Activated CD4-positive, CD25-positive, alpha-beta regulatory T cell treated with anti-CD3 and anti-CD28 coated beads, Interleukin-2, amount 50 U/mL, for 72 hours (primary cell): ENCODE measurements at places on chromosomes 5 and 9.

DNA sequence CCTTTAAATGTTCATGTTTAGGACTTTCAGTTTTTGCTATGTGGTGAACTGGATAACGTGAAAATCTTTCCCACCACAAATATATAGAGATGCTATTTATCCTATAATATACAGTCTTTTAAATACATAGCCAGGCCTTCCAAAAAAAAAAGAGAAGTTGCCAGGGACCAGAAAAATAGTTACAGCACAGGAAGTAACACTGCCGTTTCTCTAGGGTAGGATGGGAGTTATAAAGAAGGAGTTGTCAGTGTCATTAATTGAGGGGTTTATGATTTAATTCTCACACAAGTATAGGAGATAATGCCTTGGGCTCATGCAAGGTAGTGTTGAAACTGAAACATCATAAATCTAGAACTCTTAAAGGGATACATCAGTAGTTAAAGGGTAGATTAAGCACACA, 83.9 kb downstream of the LRRC70 start:
- no peak for DNase-seq

DNA sequence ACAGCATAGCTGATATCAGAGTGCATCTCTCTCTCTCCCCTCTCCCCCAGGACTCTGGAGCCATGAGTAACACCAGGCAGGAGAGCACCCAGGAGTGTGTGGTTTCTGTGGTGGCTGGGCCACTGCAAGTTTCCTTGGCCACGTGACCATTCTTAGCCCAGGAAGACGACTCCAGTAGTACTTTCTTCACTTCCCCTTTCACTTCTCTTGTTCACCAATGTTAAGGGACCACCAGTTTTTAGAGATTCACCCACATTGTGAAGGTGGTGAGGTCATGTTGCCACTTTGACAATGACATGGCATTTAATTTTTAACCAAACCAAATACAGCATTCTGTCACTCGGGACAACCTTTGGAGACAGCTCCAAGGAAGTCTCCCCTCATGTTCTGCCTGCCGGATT, 17.9 kb upstream of the DAPK1 start:
- no peak for DNase-seq

DNA sequence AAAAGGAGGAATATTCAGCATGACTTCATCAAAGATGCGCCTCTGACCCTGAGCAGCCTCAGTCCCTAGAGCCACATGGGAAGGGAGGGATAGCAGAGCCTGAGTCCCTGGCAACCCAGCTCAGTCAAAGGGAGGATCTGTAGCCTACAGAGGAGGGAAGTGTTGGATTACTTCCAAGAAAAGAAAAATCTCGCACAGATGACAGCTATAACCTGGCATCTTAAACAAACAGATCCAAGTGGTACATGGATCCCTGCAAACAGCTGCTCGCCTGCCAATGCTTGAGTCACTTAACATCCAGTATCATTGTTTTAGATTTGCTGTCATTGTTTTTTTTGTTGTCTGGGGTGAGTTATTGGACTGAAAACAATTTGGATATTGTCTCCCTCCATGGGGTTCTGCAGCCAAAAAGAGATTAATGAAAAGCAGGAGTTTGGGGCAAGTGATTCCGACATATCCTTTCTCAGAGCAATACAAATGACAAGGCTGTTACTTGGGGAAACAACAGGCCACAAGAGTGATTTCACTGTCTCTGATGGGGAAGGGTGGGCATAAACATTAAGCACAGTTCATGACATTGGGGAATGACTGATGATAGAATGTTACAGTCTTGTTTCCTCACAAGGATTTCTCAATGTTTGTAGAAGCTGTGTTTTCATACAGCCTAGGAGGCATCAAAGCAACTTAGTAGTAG, 153.5 kb upstream of the KIF2A start:
- no peak for DNase-seq

DNA sequence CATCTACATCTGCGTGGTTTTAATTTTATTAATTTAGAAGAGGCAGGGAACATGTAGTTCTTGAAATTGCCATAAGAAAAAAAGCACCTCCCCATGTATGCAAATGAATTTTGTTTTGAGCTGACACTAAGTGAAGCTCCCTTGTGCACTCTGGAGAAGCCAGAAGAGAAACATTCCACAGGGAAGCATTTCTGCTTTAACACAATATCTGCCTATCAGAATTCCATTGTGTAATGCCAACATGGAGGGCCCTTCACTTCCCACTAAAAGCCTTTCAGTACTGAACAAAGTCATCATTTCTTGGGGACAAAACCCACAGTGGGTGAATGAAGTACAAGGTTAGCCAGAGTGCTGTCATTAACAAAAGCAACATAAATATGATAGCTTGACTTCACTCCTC, 59.7 kb downstream of the PRELID2 start:
- no peak for DNase-seq

- DNase-seq = no peak
Measured at GRCh38 chr5:32471784-32472183, 27.2 kb upstream of the ZFR start.

DNA sequence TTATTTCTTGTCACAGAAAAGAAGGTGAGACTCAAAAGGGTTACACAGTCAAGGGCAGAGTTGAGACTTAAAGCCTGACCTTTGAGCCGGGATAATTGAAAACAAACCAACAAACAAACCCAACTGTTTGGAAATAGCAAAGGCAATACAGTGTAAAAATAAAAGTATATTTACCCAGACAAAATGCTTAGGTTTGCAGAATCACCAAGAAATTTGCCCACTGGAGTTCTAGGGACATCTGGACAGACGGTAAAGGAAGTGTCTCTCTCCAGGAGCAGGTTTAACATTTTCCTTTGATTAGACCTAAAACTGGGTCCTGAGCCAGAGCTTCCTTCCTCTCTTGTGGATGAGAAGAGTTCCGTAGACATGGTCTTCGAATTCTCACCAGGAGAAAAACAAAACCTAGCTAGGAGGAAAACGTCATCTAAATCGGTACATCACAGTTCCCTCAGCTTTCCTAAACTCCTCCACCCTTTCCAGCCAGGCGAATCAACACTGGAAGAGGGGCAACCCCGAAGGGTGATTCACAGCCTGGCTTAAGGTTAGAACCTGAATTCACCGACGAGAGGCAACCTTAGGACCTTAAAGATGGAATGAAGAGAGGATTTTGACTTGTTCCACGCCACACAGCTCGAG, 673 bp downstream of the CDC25C start:
- DNase-seq = no peak

DNA sequence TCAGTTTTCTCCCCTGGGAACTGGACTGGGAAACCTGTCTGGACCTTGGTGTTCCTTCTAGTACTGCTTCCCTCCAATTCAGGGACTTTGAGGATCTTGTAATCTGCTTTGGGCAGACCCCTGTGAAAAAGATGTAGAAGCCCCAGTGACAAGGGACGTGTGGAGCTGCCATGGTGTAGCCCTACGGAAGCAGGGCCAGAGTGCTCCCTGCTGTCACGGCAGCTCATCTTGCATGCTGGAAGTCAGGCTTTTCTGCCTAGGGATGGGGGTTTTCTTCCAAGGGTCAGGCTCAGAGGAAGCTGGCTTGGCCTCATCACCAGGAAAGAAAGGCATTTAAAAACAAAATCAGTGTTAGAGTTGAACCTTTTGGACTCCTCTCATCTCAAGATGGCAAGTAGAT, 86.4 kb downstream of the AMBP start:
- DNase-seq = no peak

- DNase-seq = no peak
Measured at GRCh38 chr5:180175015-180175431, 34.0 kb downstream of the RASGEF1C start.

GRCh38 chr5:69276422-69277174, 41.9 kb downstream of the CDK7 start:
- no peak for DNase-seq

DNA sequence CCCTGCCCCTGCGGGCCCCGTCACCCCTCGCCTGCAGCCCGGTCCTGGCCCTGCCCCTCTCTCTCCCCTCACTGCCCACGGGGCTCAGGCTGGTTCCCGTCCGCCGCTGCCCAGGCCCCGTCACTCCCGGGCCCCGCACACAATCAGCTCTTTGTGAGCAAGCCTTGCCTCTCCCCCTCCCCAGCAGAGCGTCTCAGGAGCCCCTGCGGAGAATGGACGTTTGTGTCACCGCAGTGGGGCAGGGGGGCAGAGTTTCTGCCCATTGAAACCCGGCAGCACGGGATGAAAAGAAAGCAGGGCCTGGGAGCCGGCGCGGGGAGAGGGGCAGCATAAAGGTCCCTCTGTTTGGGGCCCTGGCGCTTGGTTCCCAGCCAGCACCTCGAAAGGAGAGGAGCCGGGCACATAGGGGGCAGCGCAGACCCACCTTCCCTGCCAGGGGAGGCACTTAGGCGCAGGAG, 13.5 kb upstream of the NUP214 start:
- no peak for DNase-seq

- DNase-seq = no peak
Measured at GRCh38 chr9:132755096-132755495, 84.8 kb downstream of the GTF3C4 start.

DNA sequence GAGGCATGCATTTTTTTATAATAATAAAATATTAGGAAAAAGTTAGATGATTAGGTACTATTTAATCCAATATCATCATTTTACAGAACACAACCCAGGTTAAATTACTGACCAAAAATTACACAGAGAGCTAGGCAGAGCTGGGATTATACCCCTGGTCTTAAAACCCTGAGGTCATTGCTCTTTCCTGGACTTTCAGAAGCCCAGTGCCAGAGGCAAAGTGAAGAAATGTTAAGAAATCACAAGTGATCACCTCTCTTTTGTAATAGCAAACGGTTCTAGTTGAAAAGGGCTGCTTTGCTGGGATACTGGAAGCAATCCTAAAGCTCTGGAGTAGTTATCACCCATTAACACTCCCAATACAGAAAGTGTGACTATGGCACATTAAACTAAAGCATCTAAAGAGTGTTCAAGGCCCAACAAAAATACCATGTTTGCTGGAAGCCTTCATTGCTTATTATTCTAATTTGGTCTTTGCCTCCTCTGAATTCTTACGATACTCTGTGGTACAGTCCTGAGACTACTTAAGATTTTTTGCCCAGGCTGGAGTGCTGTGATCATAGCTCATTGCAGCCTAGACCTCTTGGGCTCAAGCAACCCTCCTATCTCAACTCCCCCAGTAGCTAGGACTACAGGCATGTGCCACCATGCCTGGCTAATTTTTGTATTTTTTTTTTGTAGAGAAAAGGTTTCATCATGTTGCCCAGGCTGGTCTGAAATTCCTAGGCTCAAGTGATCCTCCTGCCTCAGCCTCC, 575.9 kb downstream of the RAB3C start:
- DNase-seq = no peak

GRCh38 chr9:115107701-115108100, 10.3 kb downstream of the TNC start:
- DNase-seq = no peak

DNA sequence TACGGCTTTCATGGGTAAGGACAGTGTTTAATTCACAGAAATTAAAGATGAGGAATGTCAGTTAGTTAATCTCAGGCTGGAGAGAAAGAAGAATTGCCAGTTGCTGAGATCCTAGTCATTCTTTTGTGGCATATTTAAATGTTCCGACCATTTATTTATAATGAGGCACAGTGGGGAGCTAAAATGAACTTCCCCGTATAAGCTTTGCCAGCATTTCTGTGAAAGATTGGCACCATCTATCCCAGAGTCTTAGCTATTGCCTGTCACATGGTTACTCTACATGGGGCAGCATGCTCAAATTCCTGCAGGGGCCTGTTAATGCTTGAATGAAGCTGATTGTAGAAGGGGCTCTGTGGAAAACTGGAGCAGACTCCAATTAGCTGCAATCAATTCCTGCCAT, 314.1 kb downstream of the PRELID2 start:
- no peak for DNase-seq

DNA sequence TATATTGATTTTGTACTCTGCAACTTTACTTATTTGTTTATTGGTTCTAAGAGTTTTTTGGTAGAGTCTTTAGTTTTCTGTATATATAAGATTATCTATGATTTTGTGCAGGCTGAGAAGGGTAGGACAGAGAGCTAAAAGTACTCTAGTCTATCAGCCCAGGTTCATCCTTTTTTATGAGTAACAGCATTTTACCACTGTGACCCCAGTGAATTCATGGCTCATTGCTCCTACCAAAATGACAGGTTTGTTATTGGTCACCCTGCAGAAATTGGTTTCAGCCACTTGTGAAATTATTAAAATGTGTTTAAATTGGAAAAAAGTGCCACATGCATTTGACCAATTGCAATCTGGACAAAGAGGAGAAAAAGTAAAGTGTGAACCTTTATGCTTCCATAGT, 421.4 kb upstream of the DAB2 start:
- DNase-seq = no peak

DNA sequence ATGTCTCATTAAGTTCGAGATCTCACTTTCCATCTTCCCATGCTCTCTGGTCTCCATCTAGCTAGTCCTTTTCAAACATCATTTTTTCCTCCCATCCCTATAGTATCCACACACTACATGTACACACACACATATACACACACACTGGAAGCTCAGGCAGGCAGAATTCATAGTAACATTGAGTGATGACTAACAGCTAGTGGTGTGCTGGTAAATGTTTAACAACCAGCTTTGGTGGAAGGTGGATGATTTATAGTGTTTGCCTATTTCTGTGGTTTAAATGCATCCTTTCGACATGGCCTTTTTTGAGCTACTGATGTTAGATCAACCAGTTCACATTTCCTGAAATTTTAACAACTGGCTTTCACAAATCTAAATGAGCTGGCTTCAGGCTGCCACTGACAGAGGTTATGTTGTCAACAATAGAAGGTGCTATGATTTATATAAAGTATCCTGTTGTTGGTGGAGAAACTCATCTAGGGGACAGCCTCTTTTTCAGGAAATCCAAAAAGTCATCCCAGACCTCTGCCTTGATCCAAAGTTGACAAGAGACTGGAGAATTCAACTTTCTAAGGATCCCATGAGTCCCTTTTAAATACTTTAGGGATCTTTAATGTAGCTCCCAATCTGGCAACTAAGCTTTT, 117.8 kb downstream of the CCDC192 start:
- no peak for DNase-seq

- no peak for DNase-seq
Measured at GRCh38 chr5:105817914-105818313, 1852.8 kb downstream of the EFNA5 start.

GRCh38 chr5:155050384-155051019, 36.9 kb downstream of the KIF4B start:
- no peak for DNase-seq

GRCh38 chr9:76927540-76928240, 21.8 kb upstream of the PRUNE2 start:
- DNase-seq = no peak

GRCh38 chr9:74245866-74246497, 251.2 kb upstream of the RORB start:
- no peak for DNase-seq

DNA sequence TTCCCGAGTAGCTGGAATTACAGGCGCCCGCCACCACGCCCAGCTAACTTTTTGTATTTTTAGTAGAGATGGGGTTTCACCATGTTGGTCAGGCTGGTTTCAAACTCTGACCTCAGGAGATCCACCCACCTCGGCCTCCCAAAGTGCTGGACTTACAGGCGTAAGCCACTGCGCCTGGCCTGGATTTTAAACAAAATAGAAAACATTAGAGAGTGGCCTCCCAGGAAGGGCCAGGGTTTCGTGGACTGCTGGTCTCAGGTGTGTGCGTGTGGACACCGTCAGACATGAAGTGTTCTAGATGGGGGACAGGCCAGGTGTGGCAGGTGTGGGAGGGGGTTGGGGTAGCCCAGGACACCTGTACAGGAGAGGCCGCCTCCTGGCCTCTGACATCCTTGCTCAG, 7.0 kb upstream of the GBGT1 start:
- no peak for DNase-seq
